ENCODE measurements at places on chromosomes 6 and 20.

GRCh38 chr6:14458669-14459266 lies 341.2 kb downstream of the CD83 start:
- peak; percentile 86 for DNase-seq

DNA sequence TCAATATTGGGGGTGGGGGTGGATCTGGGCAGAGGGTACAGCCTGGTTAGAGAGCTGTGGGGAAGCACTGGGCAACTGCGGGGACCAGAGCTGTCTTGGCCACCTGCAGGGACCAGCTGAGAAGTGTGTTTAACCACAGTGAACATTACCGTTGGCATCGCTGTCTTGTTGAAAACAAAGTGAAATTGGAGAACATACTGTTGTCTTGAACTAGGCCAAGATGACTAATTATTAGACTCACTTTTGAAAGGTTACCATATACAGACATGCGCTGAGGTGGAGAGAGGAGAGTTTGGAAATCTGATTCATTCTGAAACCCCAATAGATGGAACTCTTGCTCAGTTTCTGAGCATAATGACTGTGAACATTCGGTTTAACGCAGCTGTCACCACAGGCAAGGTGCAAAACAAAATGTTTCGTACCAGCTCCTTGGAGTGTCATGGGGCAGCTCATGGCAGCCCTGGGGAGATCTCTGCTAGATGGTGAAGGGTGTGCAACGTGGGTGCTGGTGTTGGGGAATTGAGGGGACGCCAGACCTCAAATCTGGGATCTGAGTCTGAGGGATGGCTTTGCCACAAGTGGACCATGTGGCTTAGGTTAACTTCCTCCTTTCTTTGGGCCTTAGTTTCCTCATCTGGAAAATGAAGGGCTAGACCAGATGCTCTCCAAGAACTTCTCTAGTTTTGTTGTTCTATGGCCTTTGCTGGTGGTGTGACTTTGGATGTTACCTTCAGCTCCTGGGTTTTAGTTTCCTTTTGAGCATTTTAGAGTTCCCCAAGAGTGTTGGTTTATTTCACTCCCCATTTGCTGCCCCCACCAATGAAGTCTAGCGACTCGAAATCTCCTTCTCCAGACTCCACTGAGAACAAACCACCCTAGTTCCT lies 24.6 kb upstream of the GTSF1L start:
- peak; percentile 66 for DNase-seq

- DNase-seq: no peak
Measured at GRCh38 chr6:35043381-35044130, 97.6 kb downstream of the TCP11 start.

DNA sequence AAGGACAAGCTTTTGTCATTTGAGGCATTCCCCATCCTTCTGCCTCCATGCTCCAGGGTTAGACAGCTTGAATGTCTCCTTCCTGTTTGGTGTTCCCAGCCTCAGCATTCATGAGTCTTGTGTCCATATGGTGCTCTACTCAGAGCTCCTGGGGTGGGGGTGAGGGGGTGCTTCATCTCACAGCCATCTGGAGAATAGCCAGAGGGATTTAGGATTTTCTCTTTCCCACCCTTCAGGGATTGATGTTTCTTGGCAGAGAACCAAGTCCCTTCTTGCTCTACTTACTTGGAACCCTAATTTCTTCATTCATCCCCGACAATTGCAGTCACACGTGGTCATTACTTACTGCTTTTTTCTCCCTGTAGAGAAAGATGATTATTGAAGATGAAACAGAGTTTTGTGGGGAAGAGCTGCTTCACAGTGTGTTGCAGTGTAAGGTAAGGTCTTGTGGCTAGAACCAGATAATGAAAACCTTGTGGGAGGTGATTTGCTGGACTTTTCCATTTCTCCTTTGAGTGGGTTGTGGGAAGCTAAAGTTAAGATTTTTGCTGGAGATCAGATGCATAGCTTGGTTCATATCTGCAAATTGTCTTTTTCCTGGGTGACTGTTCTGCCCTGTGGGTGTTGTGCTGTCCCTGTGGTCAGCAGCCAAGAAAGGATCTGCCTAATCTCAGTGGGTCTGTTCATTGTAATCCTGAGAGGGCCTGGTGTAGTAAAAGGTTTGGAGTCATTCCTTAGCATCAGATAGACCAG lies 18.6 kb downstream of the CMTR1 start:
- no peak for DNase-seq

DNA sequence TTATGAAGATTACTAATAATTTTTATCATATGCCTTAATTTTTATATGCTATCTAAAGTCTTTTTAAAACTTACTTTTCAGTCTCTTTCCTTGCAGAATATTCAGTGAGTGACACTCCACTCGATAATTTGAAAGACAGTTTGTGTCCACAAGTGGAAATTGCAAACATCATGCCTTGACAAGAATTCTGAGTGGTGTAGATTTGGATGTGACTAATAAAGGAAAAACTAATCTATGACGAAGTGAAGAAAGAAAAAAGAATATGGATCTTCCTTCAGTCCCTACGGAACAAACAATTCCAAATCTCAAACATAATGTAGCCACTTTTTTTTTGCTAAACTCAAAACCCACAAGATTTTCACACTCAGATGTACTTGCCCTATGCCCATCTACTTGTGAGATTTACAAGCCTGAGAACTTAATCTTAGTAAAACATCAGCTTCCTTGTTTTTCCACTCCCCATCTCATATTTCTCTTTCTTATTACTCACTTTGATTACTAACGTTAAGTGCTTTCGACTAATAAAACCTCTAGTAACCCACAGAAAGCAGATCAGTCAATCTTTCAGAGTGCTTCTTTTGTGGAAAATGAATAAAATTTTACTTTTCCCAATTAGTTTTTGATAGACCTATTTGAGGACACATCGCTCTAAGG lies 1155.8 kb downstream of the GRIK2 start:
- no peak for DNase-seq

DNA sequence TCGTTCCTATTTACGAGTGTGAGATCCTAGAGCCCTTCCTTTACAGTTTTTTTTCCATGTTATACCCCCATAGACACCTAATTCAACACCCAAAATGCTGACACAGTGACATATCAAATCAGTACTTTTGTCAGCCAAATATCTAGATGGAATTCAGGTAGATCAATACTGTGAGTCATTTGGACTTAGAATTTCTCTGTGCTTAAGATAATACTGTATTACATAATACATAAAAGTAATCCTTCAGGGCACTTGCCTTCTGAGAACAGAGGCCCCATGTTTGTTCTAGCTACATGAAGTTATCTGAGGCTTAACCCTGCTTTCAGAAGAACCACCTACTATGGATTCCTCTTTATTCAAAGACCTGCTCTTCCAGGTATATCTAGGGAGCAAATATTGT lies 623.1 kb downstream of the PHF3 start:
- no peak for DNase-seq

DNA sequence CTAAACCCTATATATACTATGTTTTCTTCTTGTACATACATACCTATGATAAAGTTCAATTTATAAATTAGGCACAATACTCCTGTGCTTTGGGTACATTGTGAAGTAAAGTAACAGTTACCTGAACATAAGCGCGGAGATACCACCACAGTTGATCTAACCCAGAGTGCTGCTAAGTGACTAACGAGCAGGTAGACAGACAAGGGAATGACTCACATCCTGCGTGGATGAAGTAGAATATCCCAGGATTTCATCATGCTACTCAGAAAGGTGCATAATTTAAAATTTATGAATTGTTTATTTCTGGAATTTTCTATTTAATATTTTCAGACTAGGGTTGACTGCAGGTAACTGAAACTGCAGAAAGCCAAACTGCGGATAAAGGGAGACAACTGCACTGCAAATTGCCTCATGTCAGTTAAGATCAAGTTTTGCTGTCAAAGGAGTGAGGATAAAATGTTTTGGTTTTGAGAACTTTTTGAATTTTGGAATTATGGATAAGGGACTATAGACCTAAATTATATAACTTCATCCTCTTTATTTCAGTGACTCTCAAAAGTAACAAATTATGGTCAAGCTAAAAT lies 14.4 kb downstream of the MKKS start:
- DNase-seq: no peak

DNA sequence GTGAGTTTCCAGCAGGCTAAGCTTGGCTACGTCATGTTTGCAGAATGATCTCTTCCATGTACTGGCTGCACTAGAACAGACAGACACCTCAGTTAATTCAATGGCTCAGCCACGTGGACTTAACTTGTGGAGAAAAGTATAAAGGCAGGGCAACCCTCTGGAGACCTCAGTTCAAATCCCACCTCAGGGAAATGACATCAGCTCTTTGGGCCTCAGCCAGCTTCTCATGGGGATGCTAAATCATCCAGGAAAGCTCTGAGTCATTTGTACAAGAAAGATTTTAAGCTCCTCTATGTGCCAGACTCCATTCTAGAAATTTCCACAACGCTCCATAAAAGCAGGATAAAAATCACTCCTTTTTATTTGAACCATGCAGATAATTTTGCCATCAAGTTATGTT lies 128.5 kb upstream of the SALL4 start:
- peak; percentile 11 for DNase-seq

DNA sequence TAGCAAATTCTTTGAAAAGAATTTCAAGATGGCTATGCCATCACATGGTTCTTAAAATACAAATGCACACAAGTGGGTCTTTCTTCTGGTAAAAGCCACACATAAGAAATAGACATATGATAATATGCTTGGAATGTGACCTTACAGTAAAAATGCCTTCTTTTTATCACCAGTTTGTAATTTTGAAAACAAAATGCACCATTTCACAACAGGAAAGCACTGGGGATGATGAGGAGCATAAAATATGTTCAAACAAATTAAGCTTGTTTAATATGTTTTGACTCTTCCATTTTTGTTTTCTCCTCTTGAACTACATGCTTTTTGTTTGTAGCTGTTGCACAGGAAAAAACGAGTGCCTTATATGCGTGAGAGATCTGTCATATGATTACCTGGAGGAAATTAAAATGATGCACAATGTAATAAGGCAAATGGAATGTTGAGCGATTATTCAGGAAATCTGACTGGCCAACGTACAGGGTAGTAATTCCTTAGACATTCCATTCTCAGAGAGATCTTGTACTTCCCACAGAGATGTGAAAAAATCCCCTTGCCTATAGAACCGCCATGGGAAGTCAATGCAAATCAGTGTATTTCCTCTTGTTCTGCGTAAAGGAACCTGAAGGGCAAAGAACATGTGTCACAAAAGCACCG lies 911.6 kb downstream of the TFAP2A start:
- DNase-seq: peak; percentile 50

DNA sequence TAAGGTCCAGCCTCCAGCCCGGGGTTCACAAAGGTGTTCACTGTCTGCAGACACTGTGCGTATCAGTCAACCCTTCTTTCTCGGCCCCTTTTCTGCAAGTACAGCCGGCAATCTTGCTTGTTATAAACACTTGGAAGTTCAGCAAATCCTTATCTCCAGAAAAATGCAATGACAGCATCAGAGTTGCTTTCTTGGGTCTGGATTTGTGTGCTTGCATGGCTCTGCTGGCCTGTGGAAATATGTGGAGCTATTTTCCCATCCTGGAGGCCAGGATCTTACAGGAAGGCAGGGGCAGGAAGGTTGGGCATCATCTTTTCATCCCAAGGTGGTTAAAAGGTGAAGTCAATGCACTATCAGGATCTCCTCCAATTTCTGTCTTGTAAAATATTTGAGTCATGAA lies 100.3 kb downstream of the SMOC2 start:
- no peak for DNase-seq

Data from AG04450 (cell line).